Stimulated activated CD4-positive, alpha-beta T cell treated with anti-CD3 and anti-CD28 coated beads, Interleukin-12 subunit alpha, Interleukin-12 subunit beta, amount 100 ng/mL, for 4 hours (primary cell): ENCODE measurements at places on chromosomes 12 and 14.

- peak; percentile 45 for DNase-seq
Measured at GRCh38 chr14:104865081-104865630, at the start of gene CEP170B. CEP170B (plus strand) TSS chr14:104865268; CDS start chr14:104868451, 3,183 bp downstream.

GRCh38 chr14:54450535-54450934 lies 9.4 kb upstream of the CNIH1 start:
- DNase-seq = no peak

- DNase-seq = no peak
Measured at GRCh38 chr12:4505376-4505986, 33.2 kb upstream of the RAD51AP1 start.

DNA sequence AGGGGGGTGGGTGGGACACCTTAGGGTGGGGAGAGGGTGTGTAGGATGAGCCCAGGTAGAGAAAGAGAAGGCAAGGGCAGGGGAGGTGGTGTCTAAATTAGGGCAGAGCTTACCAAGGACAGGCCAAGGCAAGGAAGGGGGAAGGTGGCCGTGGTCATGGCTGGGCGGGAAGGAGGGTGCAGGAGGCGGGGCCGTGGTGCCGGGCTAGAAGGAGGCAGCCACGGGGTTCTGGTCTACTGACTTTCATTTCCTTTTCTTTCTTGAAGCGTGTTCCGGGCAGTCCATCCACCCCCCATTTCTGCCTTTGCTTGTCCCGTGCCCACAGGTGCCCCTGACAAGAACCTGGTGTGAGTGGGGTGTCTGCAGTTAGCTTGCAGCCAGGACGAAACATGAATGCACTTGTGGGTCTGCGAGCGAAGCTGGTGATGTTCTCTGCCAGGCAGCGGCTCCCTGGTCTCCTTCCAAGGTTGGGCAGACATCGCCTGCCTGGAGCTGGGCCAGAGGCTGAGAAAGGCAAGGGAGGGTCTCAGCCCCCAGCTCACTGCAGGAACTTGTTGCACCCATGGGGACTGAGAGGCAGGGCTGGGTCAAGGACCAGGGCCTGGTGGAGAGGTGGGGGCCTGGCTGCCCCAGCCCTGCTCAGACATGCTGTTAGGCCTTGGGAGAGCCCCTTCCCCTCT lies 58.2 kb downstream of the KIF26A start:
- DNase-seq = no peak

DNA sequence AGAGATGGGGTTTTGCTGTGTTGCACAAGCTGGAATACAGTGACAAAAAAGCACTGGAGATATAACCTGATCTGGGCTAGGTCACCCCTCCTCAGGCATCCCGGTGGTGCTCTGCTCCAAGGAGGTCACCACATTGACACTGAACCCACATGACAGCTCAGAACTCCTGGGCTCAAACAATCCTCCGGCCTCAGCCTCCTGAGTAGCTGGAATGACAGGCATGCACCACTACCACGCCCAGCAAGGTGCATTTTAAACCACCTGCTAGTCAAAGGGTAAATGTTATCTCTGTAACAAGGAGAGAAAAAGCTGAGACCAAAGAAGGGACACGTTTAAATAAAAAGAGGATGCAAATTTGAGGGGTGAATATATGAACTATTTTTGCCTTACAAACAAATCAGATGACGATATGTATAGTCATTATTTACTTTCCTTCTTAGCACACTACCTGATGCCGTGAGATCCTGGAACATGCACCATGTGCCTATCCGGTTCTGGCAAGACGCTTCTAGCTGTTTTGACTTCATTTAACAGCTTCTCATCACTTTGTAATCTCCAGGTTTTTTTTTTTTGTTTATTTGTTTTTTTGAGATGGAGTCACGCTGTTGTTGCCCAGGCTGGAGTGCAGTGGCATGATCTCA lies 135.1 kb downstream of the PPM1H start:
- DNase-seq = no peak

DNA sequence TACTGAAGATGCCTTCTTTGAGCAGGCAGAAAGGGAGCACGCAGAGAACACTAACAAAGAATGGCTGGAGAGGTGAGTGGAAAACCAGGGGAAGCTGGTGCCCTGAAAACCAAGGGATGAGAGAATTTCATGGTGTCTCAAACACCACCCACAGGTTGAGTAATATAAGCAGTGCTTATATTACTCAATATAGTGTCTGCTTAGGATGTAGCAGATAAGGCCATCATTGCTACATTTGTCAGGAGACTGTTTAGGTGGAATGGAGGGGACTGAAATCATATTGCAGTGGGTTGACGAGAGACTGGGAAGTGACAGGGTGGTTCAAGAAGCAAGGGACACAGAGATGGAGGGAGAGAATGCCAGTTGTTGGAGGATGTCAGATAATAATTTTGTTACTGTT lies 20.6 kb downstream of the PKP2 start:
- no peak for DNase-seq

GRCh38 chr14:101972126-101972866 lies 7.9 kb downstream of the DYNC1H1 start:
- DNase-seq = no peak

DNA sequence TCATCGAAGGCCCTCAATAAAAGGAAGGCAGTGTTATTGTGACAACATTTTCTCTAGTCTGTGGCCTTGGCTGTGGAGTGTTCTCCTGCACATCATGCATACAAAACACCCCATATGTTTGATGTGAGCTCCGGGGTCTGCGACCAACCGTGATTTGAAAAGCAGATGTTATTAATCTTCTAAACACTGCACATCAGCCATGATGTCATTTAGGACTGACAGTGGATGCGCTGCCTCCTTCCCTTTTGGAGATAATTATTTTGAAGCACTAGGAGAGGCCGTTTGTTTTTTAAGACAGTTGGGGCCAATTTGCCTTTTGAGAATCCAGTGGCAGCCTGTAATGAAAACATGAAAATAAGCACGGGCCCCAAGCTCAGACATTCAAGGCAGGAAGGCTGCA lies 1041.6 kb downstream of the BCL11B start:
- DNase-seq = no peak
